Vagina (tissue), 2 donors: ENCODE measurements at places on chromosomes 1 and 21.

GRCh38 chr1:112092656-112093371, 103.3 kb upstream of the KCND3 start:
- H3K27me3 ChIP-seq = no peaks in the 10 kb centered on the region
- no peak for DNase-seq
- H3K4me3 ChIP-seq = no peak overlapping the region
- no peak overlapping the region for H3K27ac ChIP-seq

GRCh38 chr1:152752225-152752624, 5.6 kb upstream of the KPRP start:
- H3K36me3 ChIP-seq = no peaks in the 10 kb centered on the region
- H3K27me3 ChIP-seq = no peaks in the 10 kb centered on the region
- H3K4me1 ChIP-seq = no peaks in the 10 kb centered on the region
- no peak overlapping the region for H3K4me3 ChIP-seq

- H3K4me1 ChIP-seq = peaks cover 13% of the 10 kb centered on the region
- no peaks in the 10 kb centered on the region for H3K36me3 ChIP-seq
- DNase-seq = no peak
- H3K27ac ChIP-seq = no peak overlapping the region
- no peaks in the 10 kb centered on the region for H3K27me3 ChIP-seq
Observed at GRCh38 chr1:10424034-10424433, 6.2 kb upstream of the CENPS start.

- DNase-seq = no peak
- no peaks in the 10 kb centered on the region for H3K36me3 ChIP-seq
- H3K27ac ChIP-seq = no peak overlapping the region
Observed at GRCh38 chr1:97461782-97462181, 459.1 kb downstream of the DPYD start.

DNA sequence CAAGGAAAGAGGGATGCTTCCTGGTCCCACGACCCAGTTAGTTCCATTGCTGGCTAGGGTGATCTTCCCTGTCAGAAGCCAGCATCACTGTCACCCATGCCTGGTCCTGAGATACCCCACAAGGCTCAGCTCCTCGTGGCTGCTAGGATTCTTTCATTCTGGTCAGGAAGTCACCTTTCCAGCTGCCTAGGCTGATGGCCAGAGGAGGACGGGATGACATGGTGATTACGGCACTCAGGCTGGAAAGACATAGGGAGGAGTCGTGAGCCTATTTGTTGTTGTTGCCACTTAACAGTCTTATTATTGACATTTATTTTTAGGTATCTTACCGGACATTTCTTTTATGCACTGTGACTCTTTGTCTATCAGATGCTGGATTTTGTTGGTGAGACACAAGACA, 20.0 kb upstream of the MAPKAPK2 start:
- no peak overlapping the region for H3K4me3 ChIP-seq
- no peaks in the 10 kb centered on the region for H3K27me3 ChIP-seq
- peaks cover 11% of the 10 kb centered on the region for H3K4me1 ChIP-seq

DNA sequence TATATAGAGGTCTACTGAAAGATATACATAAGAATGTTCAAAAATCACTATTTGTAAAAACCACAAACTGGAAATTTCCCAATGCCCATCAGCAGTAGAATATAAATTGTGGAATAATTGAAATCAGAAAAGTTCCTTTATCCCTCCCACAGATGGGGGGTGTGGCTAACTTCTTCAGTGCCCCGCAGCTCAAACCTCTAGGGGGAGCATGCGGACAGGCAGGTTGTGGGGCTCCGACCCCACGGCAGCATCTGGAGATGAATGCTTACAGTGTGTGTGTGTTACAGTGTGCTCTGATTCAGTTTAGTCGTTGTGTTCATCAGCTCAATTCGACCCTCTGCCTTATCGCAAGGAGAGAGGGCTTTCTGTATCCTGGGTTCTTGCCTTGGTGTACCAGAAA, 262.1 kb upstream of the LRRC7 start:
- DNase-seq = no peak
- H3K27ac ChIP-seq = no peak overlapping the region
- no peak overlapping the region for H3K4me3 ChIP-seq

GRCh38 chr1:193890935-193891334, 704.5 kb upstream of the B3GALT2 start:
- no peaks in the 10 kb centered on the region for H3K36me3 ChIP-seq
- no peak overlapping the region for H3K27ac ChIP-seq
- H3K4me3 ChIP-seq = no peak overlapping the region
- DNase-seq = no peak
- H3K4me1 ChIP-seq = no peaks in the 10 kb centered on the region

GRCh38 chr1:223022641-223023473, 120.2 kb downstream of the TLR5 start:
- no peaks in the 10 kb centered on the region for H3K27me3 ChIP-seq
- no peak for DNase-seq
- H3K4me1 ChIP-seq = peaks cover 6% of the 10 kb centered on the region
- H3K4me3 ChIP-seq = no peak overlapping the region
- no peaks in the 10 kb centered on the region for H3K36me3 ChIP-seq
- no peak overlapping the region for H3K27ac ChIP-seq

DNA sequence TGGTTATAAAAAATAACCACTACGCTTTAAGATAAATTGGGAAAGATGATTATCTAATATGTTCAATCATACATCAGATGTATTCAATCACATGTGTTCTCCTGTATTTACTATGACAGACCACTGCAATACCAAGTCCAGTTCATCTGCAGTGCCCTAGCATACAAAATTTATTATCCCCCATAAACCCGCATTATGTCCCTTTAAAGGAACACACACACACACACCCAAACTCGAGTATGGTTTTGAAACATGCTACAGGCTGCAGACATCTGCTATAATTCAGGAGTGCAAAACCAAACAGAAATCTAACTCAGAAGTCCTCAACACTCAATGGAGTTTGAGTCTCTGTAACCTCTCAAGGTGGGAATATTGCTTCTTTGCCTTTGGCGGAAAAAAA, 14.9 kb downstream of the ODF2L start:
- H3K36me3 ChIP-seq = no peaks in the 10 kb centered on the region
- no peak overlapping the region for H3K4me3 ChIP-seq
- H3K27me3 ChIP-seq = no peaks in the 10 kb centered on the region
- no peaks in the 10 kb centered on the region for H3K4me1 ChIP-seq
- no peak for DNase-seq
- no peak overlapping the region for H3K27ac ChIP-seq

- no peak overlapping the region for H3K4me3 ChIP-seq
- H3K27me3 ChIP-seq = no peaks in the 10 kb centered on the region
- H3K27ac ChIP-seq = no peak overlapping the region
- DNase-seq = no peak
Observed at GRCh38 chr1:119758584-119758983, 10.1 kb downstream of the HMGCS2 start.

GRCh38 chr21:43854773-43855633, 10.0 kb upstream of the AGPAT3 start:
- H3K36me3 ChIP-seq = no peaks in the 10 kb centered on the region
- H3K4me1 ChIP-seq = peaks cover 1% of the 10 kb centered on the region
- no peak overlapping the region for H3K4me3 ChIP-seq
- no peaks in the 10 kb centered on the region for H3K27me3 ChIP-seq

GRCh38 chr1:37813529-37814145, 5.6 kb upstream of the YRDC start:
- no peak overlapping the region for H3K27ac ChIP-seq
- H3K27me3 ChIP-seq = no peaks in the 10 kb centered on the region
- peaks cover 22% of the 10 kb centered on the region for H3K36me3 ChIP-seq

DNA sequence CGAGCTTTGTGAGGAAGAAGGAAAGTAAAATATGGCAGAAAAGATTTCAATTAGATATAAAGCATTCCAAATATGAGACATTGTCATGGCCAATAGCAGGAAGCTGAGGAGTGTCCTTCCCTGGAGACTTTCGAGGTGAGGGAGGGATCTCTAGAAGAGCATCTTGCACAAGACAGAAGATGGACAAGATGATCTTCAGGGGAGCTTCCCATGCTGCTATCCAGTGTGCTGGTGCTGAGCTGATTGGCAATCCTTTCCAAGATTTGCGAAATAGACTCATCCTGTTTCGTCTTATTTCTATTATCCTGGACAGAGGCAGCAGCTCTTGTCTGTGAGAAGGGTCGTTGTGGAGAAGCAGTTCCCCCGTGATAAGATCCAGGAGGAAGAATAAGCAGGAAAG, 342.0 kb upstream of the CAMK1G start:
- no peaks in the 10 kb centered on the region for H3K36me3 ChIP-seq
- H3K27me3 ChIP-seq = no peaks in the 10 kb centered on the region
- H3K27ac ChIP-seq = no peak overlapping the region
- no peak for DNase-seq
- no peaks in the 10 kb centered on the region for H3K4me1 ChIP-seq
- no peak overlapping the region for H3K4me3 ChIP-seq

DNA sequence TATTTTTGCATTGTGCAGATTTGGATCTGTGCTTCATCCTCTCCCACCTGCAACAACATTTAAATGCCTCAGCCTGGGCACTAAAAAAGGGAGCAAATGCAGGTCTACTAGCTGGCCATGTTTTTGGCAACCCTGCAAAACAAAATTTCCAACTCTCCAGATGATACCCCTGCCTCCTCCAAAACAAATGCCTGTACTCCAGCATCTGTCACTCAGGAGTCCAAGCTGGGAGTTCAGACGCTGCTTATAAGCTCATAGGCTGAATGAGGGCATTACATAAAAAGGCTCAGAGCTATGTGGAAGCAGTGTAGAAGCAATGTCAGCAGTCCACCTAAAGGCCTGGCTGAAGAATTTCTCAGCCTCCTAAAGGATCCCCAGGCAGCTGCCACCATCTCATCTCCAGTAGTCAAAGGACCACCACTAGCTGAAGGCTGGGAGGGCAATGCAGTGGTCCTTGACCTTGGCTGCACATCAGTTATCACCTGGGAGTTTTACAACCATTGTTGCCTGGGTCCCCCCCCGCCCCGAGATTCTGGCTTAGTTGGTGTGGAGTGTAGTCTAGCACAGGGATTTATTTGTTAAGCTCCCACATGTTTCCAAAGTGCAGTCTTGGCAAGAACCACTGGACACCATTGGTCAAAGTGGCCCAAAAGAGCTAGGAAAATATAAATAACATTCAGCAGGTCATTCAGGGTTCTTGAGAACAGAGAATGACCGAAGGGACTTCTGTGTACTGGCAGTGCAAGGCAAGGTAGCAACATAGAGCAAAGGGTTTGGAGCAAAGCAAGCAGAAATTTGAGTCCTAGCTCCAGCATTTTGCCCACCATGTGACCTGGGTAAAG, 57.2 kb downstream of the ITPKB start:
- no peaks in the 10 kb centered on the region for H3K36me3 ChIP-seq
- DNase-seq = no peak
- peaks cover 94% of the 10 kb centered on the region for H3K4me1 ChIP-seq
- no peak overlapping the region for H3K4me3 ChIP-seq
- no peaks in the 10 kb centered on the region for H3K27me3 ChIP-seq

DNA sequence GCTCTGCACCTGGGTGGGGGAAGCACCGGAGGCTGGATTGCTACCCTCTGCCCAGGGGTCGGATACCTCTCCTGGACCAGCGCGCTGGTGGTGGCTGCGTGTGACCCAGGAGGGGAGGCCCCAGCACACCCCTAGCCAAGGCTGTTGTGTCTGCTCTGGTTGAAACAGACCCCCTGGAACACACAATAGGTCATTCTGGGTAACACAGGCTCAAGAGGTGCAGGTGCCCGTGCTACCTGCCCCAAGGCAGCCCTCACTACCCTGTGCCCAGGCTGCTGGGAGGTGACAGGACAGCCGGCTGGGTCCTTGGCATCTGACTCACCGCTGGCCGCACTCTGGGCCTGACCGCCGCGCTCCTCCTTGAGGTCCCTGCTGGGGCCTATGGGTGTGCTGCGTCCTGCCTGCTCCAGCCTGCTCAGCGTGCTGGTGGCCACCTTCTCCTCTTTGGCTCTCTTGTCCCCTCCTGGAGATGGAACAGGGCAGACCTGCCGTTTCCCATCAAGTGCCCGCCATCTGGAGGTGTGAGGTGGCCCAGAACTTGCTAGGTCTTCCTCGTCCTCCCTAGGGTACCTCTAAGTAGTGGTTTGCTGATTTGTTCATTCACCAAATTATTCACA, 30.0 kb downstream of the ZBTB17 start:
- no peak overlapping the region for H3K4me3 ChIP-seq
- DNase-seq = peak; percentile 83
- peaks cover 30% of the 10 kb centered on the region for H3K4me1 ChIP-seq
- H3K36me3 ChIP-seq = peaks cover 69% of the 10 kb centered on the region
- H3K27me3 ChIP-seq = no peaks in the 10 kb centered on the region

- peaks cover 37% of the 10 kb centered on the region for H3K4me1 ChIP-seq
- H3K36me3 ChIP-seq = no peaks in the 10 kb centered on the region
- no peak for DNase-seq
- no peaks in the 10 kb centered on the region for H3K27me3 ChIP-seq
Observed at GRCh38 chr1:201941420-201942128, 4.8 kb downstream of the LMOD1 start.

- H3K4me1 ChIP-seq = no peaks in the 10 kb centered on the region
- no peak overlapping the region for H3K27ac ChIP-seq
- no peaks in the 10 kb centered on the region for H3K36me3 ChIP-seq
- no peak overlapping the region for H3K4me3 ChIP-seq
Observed at GRCh38 chr1:241591317-241591716, 48.9 kb downstream of the CHML start.

DNA sequence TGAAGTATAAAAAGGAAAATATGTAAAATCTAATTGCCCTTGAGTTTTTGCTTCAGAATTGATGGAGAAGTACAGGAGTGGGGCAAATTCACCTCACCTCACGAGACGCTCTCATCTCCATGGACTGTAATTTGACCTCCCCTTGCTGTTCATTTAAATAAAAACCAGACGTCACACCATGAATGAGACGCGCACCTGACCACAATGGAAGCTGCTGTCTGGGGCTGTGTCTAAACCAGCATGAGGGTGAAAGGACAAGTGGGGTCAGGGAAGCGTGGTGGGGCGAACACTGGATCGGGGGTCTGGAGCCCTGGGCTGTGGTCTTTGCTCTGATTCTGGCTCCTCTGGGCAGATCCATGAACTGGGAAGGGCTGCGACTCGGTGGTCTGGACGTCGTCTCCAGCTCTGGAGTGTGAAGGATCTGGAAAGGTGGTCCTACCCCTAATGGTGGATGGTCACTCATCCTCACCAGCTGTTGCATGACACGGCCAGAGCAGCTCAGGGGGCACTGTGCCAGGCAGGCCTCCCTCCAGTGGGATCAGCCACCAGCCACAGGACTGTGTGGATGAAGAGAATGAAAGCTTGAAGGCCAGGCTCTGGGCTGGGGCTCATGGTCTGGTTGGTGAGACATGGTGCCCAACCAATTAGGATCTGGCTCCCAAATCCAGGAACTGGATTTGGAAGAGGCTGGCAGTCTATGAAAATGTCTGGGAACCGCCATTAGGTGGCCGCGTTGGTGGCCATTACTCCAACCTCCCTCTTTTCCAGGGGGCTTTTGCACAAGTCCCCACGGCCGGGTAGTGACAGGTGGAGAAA, 728.6 kb downstream of the PTPRU start:
- no peak overlapping the region for H3K27ac ChIP-seq
- H3K36me3 ChIP-seq = no peaks in the 10 kb centered on the region
- H3K4me3 ChIP-seq = no peak overlapping the region

- no peaks in the 10 kb centered on the region for H3K4me1 ChIP-seq
- DNase-seq = no peak
- no peak overlapping the region for H3K27ac ChIP-seq
- H3K4me3 ChIP-seq = no peak overlapping the region
- no peaks in the 10 kb centered on the region for H3K27me3 ChIP-seq
Observed at GRCh38 chr1:11641776-11642305, 12.4 kb downstream of the FBXO2 start.

- H3K4me1 ChIP-seq = no peaks in the 10 kb centered on the region
- DNase-seq = no peak
- no peaks in the 10 kb centered on the region for H3K36me3 ChIP-seq
Observed at GRCh38 chr1:76687307-76688175, 179.7 kb upstream of the ST6GALNAC5 start.
